ENCODE measurements at places on chromosomes 11 and 22. TPM values are rescaled to one million over a fixed set of nuclear protein-coding genes. Genes with fewer than 3 reads are reported as not detected.

Gene USP28
- total RNA-seq: 27.1 TPM

Gene LAYN
- 41.9 TPM for total RNA-seq

DNA sequence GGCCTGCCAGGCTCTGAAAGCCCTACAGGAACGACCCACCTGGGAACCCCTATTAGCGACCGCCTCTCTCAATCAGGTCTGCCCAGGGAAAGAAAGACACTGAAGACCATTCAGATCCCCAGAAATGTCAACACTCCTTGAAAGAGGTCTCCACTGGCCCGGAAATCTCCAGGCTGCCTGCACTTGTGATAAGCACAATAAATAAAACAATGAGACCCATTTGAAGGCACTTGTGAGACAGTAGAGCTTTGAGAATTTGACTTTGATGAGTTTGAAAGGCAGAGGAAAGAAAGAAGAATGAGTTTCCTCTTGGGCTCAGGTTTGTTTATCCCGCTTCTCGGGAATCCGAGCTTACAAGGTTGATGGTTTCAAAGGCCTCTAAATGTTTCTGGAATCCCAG is 416.3 kb downstream of the BUD13 start:
- no peak for DNase-seq

- peak; percentile 57 for DNase-seq
These were observed 101.9 kb downstream of the MRTFA start for GRCh38 chr22:40534379-40535188.

DNA sequence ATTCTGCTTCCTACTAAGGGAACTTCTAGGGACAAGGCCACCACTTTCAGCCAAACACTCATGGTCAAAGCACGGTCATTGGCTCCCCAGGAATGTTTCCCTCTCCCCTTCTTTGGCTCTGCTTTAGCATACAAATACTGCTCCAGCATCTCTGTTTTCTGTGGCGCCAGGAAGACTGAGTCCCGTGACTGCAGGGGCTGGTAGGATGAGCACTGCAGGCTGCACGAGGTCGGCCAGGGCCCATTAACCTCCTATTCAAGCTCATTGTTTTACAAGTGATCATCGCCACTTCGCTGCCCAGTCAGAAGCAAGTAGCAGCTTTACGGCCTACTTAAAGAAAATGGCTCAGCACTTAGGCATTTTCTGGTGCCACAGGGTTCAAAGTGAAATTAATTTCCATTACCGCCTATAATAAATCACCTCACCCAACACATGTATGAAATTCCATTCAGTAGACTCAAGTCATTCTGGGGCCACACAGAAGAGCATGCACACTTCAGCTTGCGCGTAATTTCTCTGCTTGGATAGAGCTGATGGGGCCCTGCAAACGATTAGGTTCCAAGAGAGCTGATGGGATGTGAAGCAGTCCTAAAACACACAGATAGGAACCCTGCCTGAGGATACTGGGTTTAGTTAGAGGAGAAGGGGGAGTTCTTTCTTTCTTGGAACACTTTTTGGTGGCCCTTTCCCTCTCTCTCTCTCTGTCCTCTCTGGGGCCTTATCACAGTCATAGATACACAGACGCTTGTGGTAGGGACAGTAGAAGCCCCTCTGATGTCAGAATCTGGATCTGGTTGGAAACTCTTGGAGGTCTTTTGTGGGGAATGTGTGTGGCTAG is 173.7 kb downstream of the KIF18A start:
- peak; percentile 96 for DNase-seq

DNA sequence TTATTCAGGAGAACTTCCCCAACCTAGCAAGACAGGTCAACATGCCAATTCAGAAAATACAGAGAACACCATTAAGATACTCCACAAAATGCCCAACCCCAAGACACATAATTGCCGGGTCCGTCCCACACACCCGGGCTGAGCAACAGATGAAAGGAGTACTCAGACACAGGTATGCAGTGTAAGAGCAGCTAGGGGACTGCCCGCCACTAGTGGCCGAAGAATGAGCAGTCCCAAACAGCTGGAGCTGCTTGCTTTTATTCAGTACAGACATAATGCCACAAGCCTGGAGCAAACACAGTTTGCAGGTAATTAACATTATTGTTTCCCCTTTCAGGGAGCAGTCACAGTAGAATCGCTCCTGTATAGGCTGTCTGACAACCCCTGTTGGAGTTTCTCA is 364.6 kb downstream of the LUZP2 start:
- no peak for DNase-seq
